ENCODE measurements at places on chromosomes 16 and 17.

GRCh38 chr17:75342996-75343395, 53.8 kb upstream of the SLC25A19 start:
- no peak for DNase-seq

DNA sequence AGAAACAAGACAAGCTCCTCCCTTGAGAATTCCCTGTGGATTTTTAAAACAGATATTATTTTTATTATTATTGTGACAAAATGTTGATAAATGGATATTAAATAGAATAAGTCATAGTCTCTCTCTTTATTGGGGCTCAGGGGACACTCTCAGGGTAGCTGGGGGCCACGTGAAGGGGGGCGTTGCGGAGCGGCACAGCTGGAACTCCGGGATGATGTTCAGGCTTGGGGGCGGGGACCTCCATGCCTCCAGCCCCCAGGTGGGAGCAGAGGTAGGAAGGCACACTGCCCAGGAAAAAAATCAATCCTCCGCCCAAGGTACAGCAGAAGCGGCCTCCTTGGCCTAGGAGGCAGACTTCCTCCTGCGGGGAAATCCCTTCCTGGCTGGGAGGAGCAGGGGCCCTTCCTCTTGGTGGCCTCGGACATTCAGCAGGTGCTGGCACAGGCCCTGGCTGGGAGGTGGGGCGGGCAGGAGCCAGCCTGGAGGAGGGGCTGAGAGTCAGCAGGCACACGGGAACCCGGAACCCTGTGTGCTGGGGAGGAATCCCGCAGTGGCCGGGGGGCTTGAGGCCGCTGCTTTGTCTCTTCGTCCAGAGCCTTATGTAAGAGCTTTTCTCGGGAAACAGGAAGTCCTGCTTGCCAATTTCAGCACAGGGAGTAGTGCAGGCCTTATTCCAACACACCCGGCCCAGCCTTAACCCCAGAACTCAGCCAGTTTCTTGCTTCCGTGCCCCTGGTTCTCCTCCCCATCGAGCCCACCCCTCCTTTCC, 591 bp upstream of the TNFSF13 start:
- no peak for DNase-seq

- DNase-seq = no peak
Measured at GRCh38 chr16:63714876-63715275, 1407.0 kb downstream of the CDH11 start.

GRCh38 chr16:19284207-19284606, 1.3 kb upstream of the CLEC19A start:
- DNase-seq = no peak

DNA sequence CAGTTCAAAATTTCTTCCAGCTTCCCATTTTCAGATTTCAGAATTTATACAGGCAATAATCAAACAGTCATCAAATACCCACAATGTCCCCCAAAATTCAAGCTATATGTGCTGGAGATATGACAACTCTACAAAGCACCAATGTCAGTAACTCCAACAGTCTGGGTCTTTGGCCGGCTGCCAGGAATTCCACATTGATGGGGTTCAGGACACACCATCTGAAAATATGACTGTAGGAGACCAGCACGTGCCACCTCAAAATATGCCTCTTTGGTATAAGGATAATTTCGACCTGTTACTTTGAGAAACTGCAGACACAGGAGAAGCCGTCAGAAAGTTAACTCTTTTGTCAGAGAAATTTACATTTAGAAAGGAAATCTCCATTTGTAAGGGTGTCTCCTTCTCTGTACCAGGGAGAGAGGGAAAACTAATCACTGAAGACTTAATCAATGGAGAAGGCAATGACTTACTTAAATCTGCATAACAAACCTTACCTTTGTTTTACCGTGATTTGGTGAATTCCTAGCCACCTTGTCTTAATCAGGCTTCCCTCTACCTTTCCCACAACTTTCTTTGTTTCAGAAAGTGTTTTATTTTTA, 594.3 kb upstream of the CDH5 start:
- DNase-seq = no peak

DNA sequence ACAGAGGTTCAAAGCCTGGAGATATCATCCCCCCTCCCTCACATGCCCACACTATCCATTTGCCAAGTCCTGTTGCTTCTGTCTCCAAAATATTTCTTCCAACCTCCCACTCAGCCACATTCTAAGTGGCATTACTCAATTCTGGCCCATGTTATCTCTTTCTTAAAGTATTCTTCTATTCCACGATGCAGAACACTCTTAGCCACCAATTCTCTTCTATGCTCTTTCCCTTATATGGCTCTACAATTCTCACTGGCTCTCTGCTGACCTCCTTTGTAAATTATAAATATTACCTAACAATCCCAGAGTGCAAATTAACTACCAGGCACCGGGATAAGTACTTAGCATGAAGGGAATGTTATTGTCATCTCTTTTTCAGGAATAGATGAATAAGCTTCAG, 82.4 kb downstream of the KCNJ2 start:
- DNase-seq = no peak
